Cerebellum (tissue), 4 donors: ENCODE measurements at places on chromosomes 2 and 18.

- DNase-seq = peak; percentile 93
Observed at GRCh38 chr2:73176881-73177644, 25.3 kb upstream of the NOTO start.

GRCh38 chr18:79187532-79188277 lies 118.5 kb downstream of the ATP9B start:
- no peak for DNase-seq

GRCh38 chr18:37720663-37721062 lies 155.1 kb upstream of the CELF4 start:
- no peak for DNase-seq

GRCh38 chr2:28406276-28407096 lies 13.8 kb downstream of the FOSL2 start:
- no peak for DNase-seq

DNA sequence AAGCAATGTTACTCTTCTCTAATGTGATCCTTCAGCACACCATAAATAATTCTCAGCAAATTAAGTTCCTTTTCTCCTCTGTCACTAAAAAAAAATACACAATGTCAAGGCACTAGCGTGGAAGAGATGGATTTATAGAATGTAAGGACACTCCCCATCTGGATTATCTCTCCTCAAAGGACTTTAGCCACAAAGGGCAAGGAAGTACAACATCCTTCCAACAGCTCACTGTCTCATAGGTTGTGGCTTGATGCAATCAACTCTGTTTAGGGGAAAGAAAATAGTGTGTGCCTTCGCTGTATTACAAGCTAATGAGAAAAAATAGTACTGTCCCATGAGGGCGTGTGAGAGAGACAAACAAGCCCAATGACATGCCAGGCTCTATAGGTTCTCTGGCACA lies 129.1 kb upstream of the DNMT3A start:
- DNase-seq = no peak

DNA sequence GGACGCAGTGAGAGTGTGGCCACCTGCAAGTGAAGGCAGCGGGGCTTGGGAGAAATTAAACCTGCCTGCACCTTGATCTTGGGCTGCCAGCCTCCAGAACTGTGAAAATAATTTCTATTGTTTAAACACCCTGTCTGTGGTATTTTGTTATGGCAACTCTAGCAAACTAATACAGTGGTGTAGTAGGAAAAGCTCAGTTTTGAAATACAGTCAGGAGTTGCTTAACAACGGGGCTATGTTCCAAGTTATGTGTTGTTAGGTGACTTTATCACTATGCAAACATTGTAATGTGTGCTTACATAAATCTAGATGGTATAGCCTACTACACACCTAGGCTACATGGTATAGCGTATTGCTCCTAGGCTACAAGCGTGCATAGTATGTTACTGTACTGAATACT lies 93.4 kb upstream of the FN1 start:
- DNase-seq = no peak

- no peak for DNase-seq
Observed at GRCh38 chr2:44778671-44779476, 162.6 kb upstream of the SIX3 start.

DNA sequence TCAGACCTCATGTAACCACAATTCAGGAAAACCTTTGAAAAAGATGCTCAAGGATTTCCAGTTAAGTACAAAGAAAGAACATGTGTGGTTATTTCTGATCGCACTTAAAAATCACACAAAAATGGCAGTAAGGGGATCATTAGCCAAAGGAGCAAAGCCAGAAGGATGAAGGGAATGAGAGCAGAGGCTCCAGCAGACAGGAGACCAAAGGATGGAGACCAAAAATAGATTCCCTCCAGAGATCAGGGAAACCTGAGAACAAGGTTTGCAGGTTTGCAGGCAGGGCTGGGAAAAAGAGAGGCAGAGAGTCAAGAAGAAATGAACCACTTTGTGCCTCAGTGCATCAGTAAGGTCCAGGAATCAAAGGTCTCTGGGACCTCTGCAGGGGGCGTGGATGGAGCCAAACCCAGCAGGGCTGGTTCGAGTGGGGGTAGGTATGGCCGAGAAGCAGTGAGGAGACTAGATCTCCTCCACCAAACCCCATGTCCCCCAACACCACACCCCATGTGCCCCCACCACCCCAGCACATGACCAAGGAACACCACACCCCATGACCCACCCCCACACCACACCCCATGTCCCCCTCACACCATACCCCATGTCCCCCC lies 98.5 kb upstream of the GPC1 start:
- DNase-seq = no peak

- DNase-seq = no peak
Observed at GRCh38 chr2:147792966-147793617, 51.7 kb upstream of the ACVR2A start.

DNA sequence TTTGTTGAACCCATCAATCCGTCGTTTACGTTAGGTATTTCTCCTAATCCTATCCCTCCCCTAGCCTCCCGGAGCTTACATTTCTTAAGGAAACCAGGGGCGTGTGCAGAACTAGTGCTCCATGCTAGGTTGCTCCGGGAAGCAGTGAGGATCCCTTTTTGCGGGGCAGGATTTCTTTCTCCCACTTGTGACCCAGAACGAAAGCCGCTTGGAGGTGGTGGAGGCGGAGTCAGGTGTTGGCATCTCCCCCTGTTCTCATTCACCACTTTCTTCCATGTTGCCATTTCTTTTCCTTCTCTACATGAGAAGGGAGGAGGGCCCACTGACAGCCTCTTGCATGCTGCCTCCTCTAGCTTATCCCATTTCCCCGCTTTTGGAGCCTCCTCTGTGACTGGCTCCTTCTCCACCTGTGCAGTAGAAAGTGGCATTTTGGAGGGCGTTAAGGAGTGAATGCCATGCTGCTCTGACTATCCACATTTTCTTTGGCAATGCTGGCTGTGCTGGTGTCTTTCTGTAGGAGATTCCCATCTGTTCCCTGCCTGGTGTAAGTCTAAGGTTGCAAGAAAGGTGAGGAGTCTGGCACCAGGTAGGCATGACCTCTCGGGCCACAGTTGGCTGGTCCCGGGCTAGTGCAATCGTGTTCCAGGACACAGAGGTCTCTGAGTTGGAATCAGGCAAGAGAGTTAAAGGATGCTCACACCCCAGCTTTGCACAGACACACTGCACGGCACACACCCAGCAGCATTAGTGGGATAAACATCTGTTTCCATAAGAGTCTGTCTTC lies 89.5 kb downstream of the ACKR3 start:
- no peak for DNase-seq

DNA sequence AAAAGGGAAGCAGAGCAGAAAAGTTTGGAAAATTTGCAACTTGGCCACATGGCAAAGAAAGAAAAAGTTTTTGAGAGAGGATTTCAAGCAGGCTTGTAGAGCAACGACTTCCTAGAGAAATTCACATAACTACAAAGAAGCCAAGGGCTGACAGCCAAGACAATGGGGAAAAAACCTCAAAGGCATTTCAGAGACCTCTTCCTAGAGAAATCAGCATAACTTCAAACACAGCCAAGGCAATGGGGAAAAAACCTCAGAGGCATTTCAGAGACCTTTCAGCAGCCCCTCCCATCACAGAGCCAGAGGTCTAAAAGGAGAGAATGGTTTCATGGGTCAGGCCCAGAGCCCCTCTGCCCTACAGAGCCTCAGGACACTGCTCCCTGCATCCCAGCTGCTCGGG lies 7.2 kb downstream of the ADI1 start:
- no peak for DNase-seq

DNA sequence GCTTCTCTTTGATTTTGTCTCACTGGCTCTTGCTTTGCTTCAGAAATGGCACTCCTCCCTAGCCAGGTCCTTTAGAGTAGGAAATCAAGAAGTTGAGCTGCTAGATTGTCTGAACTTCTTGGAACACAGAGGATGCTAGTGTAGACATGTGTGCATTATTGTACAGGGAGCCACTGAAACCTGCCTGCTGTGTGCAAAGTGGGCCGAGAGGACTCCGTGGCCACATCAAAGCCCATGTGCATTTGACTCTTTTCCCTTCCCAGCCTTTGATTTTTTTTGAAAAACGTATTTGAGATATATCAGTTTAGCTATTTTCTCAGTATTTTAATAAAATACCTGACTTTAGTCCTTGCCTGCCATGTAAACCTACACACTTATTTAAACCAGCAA lies 83.1 kb downstream of the TMEM247 start:
- no peak for DNase-seq

GRCh38 chr2:97752342-97753334 lies 39.3 kb downstream of the ZAP70 start:
- no peak for DNase-seq

DNA sequence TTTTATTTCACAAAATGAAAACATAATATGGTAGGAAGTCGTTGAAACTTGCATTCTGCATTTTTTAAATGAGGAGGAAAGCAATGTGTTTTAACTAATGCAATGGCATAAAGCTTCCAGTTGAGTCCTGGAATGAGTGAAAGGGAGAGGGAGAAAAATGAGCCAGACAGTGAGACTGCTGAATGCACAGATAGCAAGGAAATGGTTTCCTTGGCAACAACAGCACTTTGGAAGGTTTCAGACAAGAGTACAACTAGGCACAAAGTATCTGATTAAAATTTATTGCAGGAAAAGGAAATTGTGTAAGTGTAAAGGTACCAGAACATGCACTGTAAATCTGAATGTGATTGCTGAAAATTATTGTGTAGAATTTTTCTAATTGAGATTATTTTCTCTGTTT lies 320.1 kb upstream of the KYNU start:
- no peak for DNase-seq

DNA sequence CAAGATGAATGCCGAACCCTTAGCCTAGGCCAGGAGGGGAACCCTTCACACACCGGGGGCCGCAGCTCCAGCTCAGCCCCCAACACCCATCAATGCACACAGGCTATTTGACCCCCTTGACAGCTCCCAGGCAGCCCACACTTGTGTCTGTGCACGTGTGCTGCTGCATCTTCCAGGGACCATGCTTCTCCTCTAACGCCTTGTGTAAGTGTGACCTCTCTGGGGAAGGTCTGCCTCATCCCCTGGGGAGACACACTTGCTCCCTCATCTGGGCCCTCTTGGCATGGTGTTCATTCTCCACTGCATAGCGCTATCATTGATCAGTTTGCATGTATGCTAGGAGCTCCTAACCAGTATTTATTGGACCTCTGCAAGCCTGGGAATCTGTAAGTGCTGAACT lies 120.0 kb upstream of the FHL2 start:
- no peak for DNase-seq

- DNase-seq = no peak
Observed at GRCh38 chr2:75666911-75667310, 20.3 kb downstream of the MRPL19 start.

DNA sequence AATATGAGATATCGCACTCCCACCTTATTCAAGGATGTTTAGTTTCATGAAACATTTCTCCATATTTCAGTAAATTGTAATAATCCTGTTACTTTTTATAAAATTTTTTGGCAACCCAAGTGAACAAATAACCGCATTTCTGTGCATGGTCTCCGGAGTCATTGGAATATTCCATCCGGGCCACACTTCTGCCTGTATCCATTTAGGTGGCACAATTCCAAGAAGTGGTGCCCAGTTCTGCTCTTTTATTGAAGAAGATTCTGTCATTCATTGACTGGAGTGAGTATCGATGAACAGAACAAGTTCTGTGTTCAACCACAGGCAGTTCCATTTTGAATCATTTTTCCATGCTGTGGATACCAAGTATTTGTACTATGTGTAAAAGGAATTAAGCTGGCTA lies 26.6 kb upstream of the ICOS start:
- DNase-seq = no peak

GRCh38 chr2:119837759-119838158 lies 78.0 kb downstream of the PTPN4 start:
- peak; percentile 55 for DNase-seq

DNA sequence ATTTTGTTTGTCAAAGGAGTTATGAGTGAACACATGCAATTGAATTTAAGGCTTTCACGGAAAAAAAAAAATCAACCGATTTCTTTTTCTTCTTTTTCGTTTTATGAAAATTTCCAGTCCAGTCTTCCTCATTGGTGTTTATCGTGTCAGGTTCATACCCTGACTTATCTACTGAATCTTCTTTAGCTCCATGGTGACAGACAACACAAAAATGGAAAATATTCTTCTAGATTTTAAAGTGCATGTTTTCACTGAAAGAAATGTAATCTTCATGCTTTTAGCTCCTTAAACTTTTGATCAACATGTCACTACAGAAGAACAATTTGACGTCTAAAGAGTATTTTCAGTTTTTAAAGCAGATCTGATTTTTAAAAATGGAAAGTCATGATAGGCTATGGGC lies 14.7 kb downstream of the KCNE4 start:
- no peak for DNase-seq

DNA sequence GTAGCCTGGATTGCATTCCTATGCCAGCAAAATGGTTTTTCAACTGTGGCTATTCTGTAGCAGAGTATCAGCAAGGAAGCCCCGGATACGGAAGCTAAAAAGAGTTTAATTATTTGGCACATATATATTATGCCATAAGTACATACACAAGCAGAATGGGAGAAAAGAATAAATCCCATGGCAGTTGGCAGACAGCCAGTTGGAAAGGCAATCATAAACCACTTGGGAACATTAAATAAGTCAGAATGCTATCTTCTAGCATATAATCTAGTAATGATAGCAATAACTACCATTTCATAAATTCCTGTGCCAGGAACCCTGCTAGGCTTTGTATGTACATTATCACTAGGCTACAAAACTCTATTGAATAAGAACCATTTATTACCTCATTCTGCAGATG lies 26.0 kb downstream of the GALNT5 start:
- DNase-seq = no peak
